Suppressor macrophage treated with lipopolysaccharide for 1 hour (primary cell): ENCODE measurements at places on chromosomes 7 and 10.

- peak; percentile 0 for DNase-seq
Measured at GRCh38 chr7:8536431-8536830, 103.0 kb downstream of the NXPH1 start.

GRCh38 chr10:6973899-6974298 is 393.8 kb upstream of the PRKCQ start:
- no peak for DNase-seq

GRCh38 chr10:19756919-19757318 is 59.3 kb upstream of the PLXDC2 start:
- no peak for DNase-seq

- no peak for DNase-seq
Measured at GRCh38 chr7:146862415-146862814, 745.8 kb downstream of the CNTNAP2 start.

DNA sequence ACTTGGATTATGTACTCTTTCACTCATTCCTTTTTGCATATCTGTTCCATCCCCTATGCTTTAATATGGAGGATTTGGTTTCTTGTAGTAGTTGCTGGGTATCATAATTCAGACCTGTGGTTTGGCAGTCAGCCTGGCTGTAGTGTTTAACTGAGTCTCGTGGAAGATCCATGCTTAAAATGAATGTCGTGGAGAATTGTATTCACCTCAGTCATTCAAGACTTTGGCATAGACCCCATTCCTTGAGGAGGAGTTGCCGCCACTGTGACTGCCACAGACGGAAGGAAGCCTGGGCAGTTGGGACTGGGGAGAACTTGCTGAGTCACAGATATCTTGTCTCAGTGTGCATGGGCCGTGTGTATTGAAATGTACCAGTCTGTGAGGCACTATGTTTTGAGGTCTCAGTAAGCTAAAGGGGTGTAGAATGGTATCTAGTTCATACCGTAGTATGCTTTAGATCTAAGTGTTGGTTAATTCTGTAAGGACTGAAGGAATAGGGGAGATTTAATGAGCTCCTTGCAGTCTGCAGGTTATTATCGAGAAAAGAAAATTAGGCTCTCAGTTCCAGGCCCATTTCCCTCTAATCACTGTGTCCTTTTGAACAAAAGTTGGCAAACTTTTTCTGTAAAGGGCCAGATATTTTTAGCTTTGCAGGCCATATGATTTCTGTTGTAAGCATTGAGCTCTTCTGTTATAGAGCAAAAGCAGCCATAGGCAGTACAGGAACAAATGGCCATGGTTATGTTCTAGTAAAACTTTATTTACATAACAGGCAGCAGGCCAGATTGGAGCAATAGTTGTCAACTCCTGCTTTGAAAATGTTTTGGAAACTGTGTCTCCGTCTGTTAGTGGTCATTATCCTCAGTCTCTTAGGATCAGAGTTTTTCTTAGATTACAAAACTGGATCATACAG is 76.8 kb downstream of the TPST1 start:
- peak; percentile 64 for DNase-seq

DNA sequence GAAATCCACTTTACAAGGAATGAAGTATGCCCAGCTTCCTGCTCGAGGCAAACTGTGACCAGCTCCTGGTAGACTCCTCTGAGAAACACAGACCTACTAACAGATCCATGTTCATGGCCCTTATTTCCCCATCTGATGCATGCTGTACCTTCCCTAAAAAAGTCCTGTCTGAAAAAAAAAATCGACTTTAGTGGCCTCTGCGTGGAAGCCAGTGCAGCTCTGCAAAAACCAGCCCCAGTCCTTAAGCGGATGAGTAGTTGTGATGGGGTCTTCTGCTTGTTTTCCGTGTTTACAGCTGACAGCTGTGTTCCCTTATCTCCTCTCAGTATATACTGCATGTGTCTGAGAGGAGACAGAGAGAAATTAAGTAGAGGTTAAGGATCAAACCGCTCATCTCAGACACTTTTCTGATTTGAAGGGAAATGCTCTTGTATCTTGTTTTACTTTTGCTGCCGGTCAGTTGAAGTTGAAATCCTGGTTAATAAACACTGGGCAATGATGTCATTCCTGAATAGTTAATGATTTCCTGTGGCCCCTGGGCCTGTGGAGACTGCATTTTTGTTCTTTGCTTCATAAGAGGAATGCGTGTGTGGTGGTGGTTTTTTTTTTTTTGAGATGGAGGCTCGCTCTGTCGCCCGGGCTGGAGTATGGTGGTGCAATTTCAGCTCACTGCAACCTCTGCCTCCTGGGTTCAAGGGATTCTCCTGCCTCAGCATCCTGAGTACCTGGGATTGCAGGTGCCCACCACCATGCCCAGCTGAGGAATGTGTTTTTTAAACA is 67.6 kb downstream of the DOCK1 start:
- DNase-seq: no peak

DNA sequence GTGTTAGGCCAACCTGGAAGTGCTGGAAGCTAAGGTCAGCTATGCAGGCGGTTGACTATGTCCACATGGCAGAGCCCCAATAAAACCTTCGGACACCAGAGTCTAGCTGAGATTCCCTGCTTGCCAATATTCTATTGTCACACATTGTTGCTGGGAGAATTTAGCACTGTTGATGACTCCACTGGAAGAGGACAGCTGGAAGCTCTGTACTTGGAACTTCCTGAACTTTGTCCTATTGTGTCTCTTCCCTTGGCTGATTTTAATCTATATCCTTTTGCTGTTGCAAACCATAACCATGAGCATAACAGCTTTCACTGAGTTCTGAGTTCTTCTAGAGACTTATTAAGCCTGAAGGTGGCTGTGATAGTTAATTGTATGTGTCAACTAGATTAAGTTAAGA is 12.0 kb downstream of the XRCC2 start:
- DNase-seq: no peak

- no peak for DNase-seq
Measured at GRCh38 chr7:45563401-45563800, 10.8 kb upstream of the ADCY1 start.

GRCh38 chr10:43648095-43648397 is 635 bp downstream of the ZNF32 start:
- DNase-seq: no peak

DNA sequence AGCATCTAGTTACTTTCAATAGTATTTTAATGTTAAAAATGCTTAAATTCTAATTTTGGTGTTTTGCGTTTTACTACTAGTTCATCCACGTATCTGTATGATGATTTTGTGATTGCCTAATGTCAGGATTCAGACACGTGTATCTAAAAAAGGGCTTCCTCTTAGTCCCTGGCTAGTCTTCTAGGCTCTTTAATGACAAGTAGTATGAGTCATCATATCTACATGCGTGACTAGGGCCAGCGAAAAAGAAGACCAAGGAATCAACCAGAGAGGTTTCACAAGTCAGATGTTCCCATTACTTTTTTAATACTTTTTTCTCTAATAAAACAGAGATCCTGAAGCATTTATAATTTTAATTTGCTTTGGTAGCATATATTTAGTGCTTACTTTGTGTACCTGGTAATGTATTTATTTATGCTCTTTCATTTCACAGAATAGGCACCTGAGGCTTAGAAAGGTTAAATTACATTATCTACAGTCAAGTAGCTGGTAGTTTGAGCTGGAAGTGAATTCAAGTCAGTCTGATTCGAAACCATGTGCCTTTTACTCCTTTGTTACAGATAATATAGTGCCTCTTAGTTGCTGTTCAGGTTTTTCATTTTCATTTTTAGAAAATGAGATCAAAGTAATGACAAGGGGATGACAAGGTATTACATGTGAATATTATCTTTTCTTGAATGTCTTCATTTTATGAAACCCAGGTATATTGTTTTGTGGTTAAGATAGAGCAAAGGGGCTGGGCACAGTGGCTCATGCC is 140.3 kb downstream of the FOXP2 start:
- DNase-seq: no peak

- DNase-seq: no peak
Measured at GRCh38 chr7:148717266-148717793, 18.6 kb downstream of the CUL1 start.

DNA sequence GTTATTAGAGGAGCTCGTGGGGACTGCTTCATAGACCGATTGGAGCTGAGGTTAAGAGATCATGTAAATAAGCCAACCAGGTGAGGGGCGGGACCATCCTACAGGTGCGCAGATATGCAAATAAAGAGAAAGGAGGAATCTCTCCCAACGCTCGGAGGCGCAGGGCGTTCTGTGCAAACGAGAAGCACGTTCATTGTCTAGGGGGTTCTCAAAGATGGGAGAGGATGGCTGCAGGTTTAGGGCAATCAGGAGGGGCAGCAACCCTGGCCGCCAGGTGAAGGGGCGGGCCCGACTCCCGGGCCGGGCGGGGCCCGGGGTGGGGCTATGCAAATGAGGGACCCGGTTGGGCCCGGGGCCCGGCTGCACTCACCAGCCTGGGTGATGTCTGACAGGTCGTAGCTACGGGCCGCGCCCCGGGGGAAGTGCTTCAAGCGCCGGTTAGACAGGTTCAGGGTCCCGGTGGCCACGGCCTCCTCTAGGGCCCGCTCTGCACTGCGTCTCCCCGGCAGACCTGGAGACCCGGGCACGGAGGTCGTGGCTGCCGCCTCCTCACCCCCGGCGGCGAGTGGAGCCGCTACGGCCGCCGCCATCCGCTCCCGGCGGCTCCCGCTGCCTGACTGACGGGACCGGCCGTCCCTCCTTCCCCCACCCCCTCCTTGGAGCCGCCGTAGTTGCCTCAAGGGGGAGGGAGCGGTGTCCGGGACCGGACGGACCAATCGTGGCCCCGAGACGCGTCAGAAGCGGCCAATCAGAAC is at the start of gene LRCH4:
LRCH4 (minus strand) TSS at position 619 of the 755 bp plus-strand sequence; CDS start at position 590, 29 bp downstream.
- DNase-seq: peak; percentile 83

- no peak for DNase-seq
Measured at GRCh38 chr7:17037356-17037755, 155.6 kb upstream of the AGR3 start.

- no peak for DNase-seq
Measured at GRCh38 chr7:44185729-44186128, 3.5 kb downstream of the GCK start.

DNA sequence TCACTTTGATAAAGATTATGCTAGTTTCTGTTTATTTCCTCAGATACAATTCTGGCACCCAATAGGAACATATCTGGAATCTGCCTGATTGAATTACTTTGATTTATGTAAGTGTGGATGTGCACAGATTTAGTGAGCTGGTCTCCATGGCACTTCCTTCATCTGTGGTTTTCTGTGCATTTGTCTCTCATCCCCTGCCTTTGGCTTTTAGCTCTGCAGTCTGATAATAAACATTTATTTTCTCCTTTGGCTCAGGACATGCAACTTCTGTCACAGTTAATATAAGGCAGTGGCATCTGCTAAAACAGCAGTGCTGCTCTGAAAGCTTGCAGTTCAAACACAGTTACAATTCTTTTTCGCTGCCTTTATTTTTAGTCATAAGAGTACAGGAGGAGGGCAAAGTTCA is 273.7 kb upstream of the CHRM2 start:
- DNase-seq: no peak

DNA sequence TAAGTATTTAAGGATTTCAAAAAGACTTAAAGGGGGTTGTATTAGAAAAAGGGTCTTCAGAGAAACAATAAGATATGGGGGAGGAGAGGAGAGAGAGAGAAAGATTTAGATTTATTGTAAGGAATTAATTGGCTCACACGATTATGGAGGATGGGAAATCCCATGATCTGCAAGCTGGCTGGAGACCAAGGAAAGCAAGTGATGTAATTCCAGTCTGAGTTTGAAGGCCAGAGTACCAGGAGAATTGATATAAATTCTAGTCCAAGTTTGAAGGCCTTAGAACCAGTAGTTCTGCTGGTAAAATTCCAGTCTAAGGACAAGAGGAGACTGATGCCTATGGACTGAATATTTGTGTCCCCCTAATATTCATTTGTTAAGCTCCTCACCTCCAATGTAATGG is 20.6 kb upstream of the SLC13A1 start:
- DNase-seq: no peak

GRCh38 chr7:121369462-121369861 is 26.6 kb downstream of the FAM3C start:
- no peak for DNase-seq

GRCh38 chr10:61692447-61693010 is 29.8 kb downstream of the CABCOCO1 start:
- no peak for DNase-seq

DNA sequence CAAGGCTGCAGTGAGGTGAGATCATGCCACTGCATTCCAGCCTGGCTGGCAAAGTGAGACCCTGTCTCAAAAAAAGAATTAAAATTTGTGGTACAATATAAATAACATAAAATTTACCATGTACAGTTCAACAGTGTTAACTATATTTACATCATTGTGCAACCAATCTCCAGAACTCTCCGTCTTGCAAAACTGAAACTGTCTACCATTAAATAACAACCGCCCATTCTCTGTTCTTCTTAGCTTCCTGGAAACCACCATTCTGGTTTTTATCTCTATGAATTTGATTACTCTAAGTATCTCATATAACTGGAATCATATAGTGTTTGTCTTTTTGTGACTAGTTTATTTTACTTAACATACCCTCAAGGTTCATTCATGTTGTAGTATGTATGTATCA is 167.6 kb downstream of the AUTS2 start:
- peak; percentile 24 for DNase-seq

GRCh38 chr10:93468461-93469213 is 13.5 kb downstream of the MYOF start:
- peak; percentile 63 for DNase-seq

GRCh38 chr7:91397096-91397495 is 132.9 kb downstream of the FZD1 start:
- no peak for DNase-seq
